ENCODE measurements at places on chromosomes 1 and 21.

GRCh38 chr1:59730759-59731478 lies 83.8 kb upstream of the HOOK1 start:
- DNase-seq = no peak

DNA sequence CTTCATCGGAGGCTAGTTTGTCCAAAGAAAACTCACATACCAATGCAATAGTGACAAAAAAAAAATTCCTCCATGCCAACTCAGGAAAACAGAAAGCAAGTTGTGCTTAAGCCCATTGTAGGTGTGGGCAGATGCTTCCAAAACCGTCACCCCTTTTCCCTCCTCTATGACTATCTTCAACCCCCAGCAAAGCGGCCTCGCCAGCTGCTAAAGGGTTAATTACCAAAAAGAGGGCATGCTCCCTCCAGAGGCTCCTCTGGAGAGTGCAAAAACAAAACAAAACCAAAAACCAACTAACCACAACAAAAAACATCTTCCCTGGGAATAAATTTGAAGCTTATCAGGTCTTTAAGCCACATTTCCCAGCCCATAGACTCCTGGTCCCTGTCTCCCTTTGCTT lies 1.2 kb downstream of the LMOD1 start:
- no peak for DNase-seq

- no peak for DNase-seq
These were observed 78.2 kb upstream of the RALGPS2 start for GRCh38 chr1:178646821-178647220.

DNA sequence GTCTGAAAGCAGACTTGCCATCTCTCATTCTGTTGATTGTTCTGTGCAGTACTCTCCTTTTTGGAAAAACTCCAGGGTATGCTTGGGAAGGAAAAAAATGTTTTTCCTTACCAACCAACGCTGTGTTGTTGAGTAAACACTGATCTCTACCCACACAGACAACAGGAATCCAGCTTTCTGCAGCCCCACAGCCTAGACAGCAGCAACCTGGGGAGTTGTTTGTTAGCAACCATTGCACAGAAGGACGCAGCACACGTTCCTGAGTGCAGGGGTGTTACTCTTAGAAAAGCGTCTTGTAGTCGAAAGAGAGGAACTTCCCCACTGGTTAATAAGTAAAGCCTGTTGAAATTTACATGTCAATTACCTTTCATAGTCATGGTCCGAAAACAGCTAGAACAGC lies 56.6 kb downstream of the SMYD2 start:
- no peak for DNase-seq

GRCh38 chr1:6819246-6820040 lies 34.2 kb downstream of the CAMTA1 start:
- no peak for DNase-seq

- DNase-seq = no peak
These were observed 35.9 kb downstream of the SLC30A1 start for GRCh38 chr1:211543025-211543424.

DNA sequence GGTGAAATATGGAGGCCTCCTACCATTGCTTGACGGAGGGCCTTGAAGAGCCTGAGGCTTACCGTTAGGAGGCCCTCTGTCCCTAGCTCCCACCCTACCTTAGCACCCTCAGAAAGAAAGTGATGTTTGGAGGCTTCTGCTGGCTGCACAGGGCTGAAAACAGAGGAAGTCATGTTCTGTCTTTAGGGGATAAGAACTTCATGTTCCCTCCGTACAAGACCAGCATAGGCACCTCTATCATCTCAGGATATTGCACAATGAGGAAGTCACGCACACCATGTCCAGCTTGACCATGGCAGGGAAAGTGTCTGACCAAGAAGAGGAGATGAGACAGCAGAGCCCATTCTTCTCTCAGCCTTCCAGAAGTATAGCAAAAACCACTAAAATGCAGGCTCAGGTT lies 13.8 kb downstream of the ADORA3 start:
- no peak for DNase-seq

DNA sequence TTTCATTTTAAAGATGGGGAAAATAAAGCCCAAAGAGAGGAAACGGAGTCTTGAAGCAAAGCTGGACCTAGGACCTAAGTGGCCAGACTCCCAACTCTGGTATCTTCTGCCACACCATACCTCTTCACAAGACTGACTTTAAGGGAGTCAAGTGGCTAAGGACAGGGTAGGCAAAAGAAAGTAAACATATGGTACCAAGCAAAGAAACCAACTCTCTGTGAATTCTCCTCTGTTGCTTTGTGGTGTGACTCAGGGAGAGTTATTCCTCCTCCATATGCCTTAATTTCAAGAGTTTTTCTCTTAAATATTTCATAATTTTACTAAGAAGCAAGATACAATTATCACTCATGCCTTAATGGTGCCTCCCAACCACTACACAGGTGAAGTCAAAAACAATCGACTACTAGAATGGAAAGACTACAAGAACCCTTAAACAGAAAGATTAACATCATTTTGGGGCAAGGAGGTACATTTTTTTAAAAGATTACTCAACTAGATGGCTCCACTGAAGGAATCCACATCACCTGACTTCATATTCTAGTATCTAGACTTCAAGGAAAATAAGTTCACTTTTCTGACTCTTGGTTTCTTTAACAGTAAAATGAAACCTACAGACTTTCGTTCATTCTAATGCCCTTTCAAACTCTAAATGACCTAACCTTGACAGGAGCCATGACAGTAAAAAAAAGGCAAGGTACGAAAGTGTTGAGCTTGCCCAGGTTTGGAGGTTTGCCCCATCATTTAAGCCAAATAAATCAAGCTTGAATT lies 44.2 kb downstream of the LUZP1 start:
- DNase-seq = no peak

DNA sequence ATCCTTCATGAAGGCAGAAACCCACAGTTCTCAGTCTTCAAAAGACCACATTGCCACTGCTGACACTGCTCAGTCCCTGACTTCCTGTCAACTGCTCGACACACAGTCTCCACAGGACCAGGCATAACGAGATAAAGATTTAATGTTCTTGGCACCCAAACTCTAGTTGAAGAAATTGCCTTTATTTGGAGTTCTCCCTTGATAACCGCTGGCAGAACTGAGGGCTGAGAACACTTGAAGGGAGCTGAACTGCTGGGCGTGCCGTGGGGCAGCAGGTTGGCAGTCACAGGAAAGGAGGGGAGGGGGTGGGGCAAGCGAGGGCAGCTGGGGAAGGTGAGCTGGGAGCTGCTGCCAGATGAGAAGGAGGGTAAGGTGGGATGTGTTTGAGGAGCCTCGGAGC lies 15.9 kb downstream of the HENMT1 start:
- no peak for DNase-seq

- no peak for DNase-seq
These were observed 11.8 kb upstream of the SRM start for GRCh38 chr1:11071463-11072215.

- DNase-seq = no peak
These were observed 8.0 kb downstream of the CYYR1 start for GRCh38 chr21:26565111-26565510.

DNA sequence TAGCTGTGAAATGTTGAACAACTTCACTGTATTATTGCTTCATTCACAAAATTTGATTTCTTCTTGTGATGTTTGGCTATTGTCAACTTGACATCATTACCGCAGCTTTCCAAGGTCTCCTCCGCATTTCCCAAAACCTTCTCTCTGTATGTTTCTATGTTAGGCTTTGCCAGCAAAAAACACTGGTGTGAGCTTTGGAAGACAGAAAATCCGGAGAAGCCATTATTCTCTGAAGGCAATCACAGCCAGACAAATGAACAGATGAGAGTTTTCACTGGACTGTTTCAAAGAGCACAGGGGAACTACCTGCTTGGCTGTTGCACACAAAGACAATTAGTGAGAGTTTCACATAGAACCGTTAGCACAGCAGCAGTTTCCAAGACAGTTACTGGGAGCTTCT lies 609.6 kb downstream of the BRINP3 start:
- DNase-seq = no peak

DNA sequence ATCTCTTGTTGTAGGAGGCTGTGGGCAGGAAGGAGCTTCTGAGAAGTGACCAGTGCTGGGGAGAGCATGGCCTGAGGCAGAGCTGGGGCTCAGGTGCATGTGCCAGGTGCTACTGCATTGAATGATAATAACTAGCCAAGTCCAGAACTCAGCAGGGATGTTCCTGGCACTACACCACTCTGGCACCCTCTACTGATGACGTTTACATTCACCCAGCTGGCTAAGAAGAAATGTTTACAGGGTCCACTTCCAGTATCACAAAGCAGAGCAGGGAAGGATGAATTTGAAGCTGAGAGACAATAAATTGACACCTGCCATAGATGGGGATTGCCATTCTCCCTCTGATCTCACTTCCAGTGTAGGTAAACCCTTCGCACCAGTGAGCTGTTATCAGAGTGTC lies 411.8 kb downstream of the SETD4 start:
- DNase-seq = no peak

GRCh38 chr1:84700070-84700469 lies 9.8 kb upstream of the SSX2IP start:
- DNase-seq = no peak

DNA sequence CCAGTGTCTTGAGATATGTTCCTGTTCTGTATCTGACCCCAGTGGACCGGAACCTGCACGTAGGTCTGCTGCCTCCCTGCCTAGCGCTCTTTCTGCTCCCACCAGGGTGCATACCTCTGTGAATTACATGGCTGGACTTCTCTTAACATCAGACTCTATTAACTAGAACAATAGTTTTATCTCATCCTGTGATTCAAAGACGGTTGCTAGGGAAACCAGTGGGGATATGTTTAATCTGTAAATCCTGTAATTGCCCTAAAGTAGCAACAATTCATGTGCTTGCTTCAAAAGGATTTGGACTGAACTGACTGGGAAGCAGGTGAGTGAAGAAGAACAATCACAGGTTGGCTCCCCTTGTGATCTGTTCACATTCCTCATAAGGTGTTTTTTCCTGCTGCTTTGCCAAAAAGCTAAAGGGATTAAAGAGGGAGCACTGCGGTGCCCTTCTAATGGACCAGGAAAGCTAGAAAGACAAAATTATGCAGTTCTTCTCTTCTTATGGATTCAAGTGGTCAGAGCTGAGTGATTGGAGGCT lies 52.7 kb upstream of the DIRAS3 start:
- no peak for DNase-seq

- DNase-seq = no peak
These were observed 22.9 kb downstream of the ELAPOR1 start for GRCh38 chr1:109136766-109137165.

- DNase-seq = no peak
These were observed 57.9 kb upstream of the GJB5 start for GRCh38 chr1:34696981-34697380.

DNA sequence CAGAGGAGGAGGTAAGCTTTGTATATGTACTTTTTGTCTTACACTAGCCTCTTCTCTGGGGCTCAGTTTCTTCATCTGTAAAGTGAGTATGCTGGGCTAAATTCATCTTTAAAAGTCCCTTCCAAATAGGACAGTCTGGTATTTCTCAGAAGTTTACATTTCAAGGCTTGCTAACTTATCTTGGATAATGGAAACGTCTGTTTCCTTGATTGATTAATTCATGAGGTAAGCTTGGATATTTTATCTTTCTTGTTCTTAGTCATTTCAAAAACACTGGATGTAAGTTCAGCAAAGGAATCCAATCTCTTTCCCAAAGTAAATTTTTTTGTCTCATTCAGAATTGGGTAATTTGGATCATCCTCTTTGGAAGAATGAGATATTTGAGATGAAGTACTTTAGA lies 111.0 kb downstream of the EDEM3 start:
- DNase-seq = no peak

DNA sequence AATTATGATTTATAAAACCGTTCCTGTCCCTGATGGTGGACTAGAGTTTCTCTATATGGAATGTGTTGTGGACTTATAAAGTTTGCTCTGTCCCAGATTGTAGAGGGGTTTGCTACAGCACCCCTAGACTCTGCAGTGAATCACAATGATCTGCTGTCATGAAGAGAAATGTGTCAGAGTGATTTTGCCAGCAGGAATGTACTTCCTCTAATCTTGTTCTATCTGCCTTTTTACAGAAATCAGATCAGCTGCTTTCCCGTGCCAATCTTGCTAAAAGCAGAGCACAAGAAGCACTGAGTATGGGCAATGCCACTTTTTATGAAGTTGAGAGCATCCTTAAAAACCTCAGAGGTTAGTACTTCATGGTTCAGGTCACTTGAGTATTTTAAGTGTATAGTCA lies 52.0 kb downstream of the LAMC2 start:
- no peak for DNase-seq

DNA sequence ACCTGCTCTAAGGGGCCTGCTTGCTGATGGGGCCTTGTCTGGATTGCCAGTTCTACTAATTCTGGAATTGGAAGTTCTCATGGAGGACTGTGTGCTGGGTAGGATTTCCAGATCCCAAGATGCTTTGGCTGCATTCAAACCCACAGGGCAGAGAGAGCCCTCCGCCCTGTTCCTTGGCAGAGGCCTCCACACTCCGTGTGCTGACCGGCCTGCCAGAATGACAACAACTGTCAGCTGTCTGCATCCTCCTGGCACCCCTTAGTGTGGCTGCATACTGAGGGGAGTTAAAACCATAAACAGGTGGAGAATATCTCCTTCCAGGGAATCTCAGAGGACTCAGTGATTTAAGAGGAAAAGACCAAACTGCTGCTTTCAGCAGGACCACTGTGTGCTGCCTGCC lies 60.7 kb downstream of the ADARB1 start:
- DNase-seq = no peak

GRCh38 chr1:93874025-93874651 lies 4.9 kb downstream of the DNTTIP2 start:
- DNase-seq = no peak

DNA sequence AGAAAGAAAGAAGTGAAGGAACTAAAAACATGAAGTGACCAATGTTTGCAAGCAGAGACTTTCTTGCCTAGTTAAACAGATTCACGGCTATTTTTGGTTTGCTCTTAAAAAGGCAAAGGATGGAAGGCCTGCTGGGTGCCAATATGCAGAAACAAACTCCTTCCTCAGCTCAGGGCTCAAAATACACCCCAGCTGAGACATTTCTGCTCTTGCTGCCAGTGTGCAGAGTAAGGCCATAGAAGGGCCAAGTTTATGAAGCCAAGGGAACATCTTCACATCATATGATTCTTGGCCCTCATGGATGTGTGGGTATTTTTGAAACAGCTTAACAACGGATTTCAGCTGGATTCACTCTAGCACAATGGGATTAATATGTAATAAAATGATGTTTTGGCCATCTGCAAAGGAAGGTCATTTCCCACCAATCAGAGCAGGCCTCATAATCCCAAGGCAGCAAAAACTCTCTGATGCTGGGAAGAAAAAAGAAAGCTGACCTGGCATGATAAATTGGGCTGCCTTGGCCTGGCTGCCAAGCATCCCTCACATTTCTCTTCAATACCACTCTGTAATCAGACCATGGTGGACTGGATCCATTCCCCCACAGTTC lies 70.7 kb downstream of the CAPZB start:
- no peak for DNase-seq

- DNase-seq = no peak
These were observed 195.1 kb downstream of the HLX start for GRCh38 chr1:221074332-221074731.

- no peak for DNase-seq
These were observed 36.9 kb upstream of the QSOX1 start for GRCh38 chr1:180117764-180118116.

- DNase-seq = no peak
These were observed 65.5 kb downstream of the LTN1 start for GRCh38 chr21:28927130-28927529.

Measured in stimulated activated CD8-positive, alpha-beta memory T cell treated with anti-CD3 and anti-CD28 coated beads, Interleukin-4, amount 100 ng/mL, for 1 hour (primary cell).